CD4-positive, alpha-beta T cell treated with Interleukin-6 at 100 ng/mL for 8 hours (primary cell): ENCODE measurements at places on chromosomes 2 and 18.

GRCh38 chr18:50848061-50848551, 28.3 kb upstream of the MRO start:
- no peak for DNase-seq

DNA sequence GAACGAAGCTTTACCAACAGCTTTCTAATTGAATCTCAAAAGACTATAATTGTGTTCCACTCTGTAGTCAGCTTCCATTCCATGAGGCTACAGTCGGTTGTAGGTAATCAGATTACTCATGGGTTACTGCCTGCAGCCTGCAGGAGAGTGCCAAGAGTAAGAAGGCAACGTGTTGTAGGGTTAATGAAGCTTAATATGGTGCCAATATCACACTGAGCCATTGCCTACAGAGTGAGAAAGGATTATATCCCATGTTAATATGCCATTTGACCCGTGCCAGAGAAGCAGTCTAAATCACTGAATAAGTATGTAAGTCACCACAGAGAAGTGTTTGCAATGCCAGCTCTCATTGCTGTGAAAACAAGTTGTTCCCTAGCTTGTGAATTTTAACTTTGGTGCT, 734.5 kb upstream of the ACVR2A start:
- no peak for DNase-seq

DNA sequence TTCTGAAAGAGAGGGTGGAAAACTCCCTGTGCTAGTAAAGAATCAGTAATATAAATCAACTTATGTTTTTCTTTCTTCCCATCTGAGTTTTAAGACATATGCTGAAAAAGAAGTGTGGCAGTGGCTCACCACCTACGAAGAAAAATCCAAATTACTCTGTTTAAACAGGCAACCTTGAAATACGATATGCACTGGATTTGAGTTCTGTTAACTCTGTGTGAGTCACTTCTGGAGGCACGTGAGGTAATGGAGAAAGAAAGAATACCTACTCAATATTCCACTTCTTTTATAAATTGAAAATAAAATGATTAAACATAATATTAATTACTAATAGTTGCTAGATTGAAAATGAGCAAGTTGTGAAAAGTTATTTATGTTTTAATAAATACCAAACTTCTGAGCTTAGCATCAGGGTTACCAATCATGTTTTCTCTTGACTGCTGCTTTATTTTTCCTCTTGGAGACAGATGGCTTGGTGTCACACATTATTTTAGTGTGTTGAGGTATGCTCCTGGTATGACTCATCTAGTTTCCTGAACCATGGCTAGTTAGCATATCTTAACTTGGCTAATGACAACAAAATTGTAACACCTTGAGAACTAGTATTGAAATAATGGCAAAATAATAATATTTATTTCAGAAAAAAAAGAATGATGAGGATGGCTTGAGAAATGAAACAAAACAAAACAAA, 1705.5 kb upstream of the PIK3C3 start:
- DNase-seq, result no peak

- no peak for DNase-seq
These were observed 6.2 kb downstream of the RAMP1 start for GRCh38 chr2:237865623-237866041.

GRCh38 chr18:44062345-44062744, 618.3 kb upstream of the SETBP1 start:
- no peak for DNase-seq

DNA sequence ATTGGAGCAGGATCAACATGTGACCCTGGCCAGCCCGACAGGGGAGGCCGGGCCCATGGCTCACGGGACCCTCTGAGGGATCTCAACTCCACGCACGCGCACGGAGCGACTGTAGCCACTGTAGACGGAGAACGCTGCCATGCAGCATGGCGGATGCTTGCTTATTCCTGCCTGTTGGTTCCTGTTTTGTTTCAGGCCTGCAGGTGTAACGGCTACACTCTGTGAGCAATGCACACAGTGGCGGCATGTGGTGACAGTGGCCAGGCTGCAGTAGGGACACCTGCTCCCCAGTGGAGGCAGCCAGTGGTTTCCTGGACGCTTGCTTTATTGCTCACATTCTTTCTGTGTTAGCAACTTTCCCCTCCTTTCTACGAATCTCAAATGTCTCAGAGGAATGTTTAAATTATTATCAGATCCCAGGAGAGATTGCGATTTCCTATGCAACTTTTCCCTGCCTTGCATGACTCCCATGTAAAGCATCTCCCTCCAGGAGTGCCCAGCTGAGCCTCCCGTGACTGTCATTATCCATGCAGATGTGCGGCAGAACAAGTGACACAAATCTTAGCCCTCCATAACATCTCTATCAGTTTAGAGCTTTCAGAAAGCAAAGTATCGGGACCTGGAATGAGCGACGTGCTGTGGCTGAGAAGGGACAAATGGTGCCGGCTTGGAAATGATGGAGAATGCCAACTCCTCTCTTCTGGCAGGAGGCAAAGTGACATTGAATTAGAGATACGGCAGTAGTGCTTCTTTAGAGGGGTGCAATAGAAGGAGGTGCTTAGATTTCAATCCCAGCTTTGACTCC, 209.7 kb downstream of the ASB1 start:
- no peak for DNase-seq

- DNase-seq, result no peak
These were observed 165.1 kb downstream of the FMNL2 start for GRCh38 chr2:152499896-152500735.

GRCh38 chr2:197256021-197256420, 54.6 kb downstream of the ANKRD44 start:
- DNase-seq, result no peak

GRCh38 chr18:35941299-35941698, 31.2 kb upstream of the RMP24 start:
- no peak for DNase-seq

- DNase-seq, result no peak
These were observed 12.6 kb upstream of the ICA1L start for GRCh38 chr2:202883987-202884675.

DNA sequence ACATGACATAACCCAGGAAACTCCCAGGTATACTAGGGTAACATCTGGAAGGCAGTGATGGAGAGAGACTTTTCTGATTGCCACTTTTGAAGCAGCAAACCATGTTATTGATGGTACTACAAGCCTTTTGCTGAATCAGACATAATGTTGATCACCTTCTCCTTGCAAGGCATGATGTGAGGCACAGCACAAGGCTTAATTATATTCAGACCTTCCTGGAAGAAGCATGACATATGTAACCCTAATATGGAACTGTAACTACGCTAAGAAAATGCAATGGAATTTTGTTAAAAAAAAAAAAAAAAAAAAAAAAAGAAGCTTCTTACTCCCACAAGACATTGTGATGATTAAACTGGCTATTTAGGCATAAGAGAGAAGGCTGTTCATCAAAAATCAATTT, 145.4 kb downstream of the ALK start:
- no peak for DNase-seq

GRCh38 chr18:9482790-9483189, 7.5 kb downstream of the RALBP1 start:
- DNase-seq, result no peak

- DNase-seq, result no peak
These were observed 32.8 kb upstream of the B3GNT7 start for GRCh38 chr2:231362555-231363184.

GRCh38 chr2:135962366-135963123, 22.9 kb downstream of the DARS1 start:
- DNase-seq, result no peak

GRCh38 chr18:63071701-63072141, 247.8 kb downstream of the BCL2 start:
- DNase-seq, result no peak

GRCh38 chr18:35826477-35826876, 146.0 kb upstream of the RMP24 start:
- DNase-seq, result no peak

DNA sequence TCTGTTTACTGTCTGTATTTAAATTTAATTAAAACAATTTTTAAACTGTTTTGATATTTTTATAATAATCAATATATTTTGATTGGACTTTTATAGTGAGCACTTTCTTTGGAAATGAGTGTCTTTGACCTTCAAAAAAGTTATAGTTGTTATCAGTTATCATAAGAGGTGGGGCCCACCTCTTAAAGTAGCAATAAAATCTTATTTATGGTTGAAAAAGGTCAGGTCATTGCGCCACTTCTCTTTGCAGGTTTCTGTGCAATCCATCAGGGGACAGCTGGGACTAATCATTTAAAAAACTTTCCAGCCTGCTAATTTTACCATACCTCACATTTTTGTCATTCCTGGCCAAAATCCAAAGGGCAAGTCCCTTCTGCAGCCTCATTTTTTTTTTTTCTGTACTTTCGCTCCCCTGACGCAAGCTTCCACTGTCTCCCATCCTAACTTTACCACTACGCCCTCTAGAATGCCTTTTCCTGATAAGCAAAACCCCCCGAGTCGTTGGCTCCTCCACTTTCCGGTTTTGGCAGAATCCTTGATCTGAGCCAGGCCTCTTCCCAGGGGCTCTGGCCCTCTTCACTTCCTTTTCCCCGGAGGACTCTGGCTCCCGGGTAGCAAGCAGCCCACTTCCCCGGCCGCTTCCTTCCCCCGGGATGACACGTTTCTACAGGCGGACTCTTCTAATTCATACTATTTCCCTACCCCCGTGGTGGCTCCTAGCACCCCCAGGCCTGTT, 1.1 kb upstream of the SEH1L start:
- no peak for DNase-seq

DNA sequence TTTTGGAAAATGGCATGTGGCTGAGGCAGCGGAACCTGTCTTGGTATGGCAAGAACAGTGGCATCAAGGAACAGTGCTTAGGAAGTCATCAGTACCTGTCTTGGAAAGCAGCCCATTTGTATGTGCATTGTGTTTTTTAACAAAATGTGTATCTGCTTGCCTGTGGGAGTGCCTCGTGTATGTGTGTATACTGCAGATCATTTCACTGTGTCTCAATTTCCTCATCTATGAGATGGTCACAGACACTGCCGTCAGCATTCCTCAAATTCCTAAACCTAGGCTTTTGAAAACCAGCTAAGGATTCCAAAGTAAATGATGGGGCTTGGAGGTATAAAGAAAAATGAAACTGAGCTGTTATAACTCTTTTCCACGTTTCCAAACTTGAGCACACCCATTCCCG, 441.3 kb downstream of the RND3 start:
- no peak for DNase-seq

DNA sequence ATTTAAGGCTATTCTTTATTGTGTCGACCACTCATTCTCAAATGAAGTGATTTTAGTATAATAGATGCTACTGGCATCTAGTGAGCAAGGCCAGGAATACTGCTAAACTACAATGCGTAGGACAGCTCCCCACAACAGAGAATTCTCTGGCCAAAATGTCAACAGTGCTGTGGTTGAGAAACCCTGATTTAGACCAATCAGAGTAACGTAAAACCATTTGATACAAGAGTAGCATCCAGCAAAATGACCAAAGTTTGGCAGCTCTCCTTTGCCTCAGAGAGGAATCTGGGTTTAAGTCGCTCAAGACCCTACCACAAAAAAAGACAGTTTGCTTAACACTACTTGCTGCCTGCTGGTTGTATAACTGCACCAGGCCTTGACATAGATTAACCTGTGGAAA, 37.0 kb upstream of the TTN start:
- DNase-seq, result no peak

DNA sequence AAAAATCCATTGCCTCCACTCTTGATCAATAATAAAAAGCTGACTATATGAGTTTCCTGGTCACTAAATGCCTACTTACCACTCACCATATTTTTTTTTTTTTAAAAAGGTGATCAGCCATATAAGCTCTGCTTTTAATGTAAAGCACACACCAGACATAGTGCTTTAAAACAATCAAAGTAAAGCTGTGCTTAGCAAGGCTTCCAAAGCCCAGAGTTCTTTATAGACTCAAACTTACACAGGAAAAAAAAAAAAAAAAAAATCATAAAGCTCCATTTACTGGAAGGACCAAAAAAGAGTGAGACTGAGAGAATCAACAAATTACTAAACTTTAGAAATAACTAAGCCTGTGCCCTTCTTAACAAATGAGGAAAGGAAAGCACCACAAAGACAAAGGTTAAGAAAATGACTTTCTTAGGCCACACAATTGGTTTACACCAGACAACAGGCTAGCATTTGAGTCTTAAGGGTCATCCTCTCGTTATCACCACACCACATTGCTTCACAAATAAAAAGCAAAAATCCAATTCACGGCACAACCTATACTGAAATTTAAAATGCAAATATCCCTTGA, 11.2 kb downstream of the ACVR1 start:
- DNase-seq, result no peak

DNA sequence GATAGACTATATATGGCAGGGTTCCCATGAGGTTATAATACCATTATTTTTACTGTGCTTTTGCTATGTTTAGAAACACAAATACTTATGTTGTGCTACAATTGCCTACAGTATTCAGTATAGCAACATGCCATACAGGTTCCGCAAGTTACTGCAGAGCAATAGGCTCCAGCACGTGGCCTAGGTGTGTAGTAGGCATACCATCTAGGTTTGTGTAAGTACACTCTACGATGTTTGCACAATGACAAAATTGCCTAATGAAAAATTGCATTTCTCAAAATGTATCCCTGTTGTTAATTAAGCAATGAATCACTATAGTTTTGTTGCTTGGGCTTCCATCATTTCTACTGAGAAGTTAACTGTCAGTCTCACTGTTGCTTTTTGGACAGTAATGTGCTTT, 9.8 kb downstream of the CD302 start:
- DNase-seq, result no peak

DNA sequence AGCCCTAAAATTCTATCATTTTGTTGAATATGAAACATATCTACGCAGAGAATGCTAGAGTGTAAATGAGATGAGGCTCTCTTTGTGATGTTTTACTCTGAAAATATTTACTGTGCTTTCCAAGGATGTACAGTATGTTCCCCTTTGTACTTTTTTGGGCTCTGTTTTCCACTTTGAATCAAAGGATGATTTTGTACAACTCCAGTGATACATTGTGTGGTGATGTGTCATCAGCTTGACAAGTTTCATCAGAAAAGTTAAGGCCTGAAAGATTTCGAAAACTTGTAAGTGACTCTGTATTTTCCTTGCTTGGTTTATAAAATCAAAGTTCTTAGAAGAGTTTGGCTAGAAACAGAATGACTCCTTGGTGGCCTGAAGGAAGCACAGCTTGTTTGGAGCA, 206.3 kb downstream of the LTBP1 start:
- no peak for DNase-seq

DNA sequence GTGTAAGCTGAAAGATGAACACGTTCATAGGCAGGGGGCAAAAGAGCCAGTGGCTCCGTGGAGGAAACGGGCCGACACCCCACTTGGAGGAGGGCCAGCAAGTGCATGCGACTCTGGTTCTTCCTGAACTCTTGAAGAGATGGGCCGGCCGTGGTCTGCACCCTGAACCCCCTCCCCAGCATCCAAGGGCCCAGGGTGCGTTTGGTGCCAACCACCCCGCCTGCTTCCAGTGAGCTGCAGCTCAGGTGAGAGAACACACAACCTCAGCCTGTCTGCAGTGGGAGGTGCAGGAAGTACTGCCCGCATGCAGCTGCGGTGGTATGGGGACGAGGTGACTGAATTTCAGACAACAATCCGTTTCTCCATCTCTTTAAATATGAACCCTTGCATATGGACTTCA, 58.9 kb downstream of the ADNP2 start:
- no peak for DNase-seq
